Spleen (tissue), 13 donors: ENCODE measurements at places on chromosomes 12 and 14.

- DNase-seq: peak; percentile 40
Measured at GRCh38 chr12:53965281-53966084, 7.4 kb upstream of the HOXC11 start.

GRCh38 chr12:116416166-116416565, 138.7 kb upstream of the MED13L start:
- peak; percentile 24 for DNase-seq

- peak; percentile 92 for DNase-seq
Measured at GRCh38 chr14:60734465-60735242, at the start of gene MNAT1. TSS of gene MNAT1 (plus strand) at chr14:60734761. CDS start at chr14:60734863, 102 bp downstream.

GRCh38 chr12:24404086-24404815, 454.8 kb upstream of the SOX5 start:
- no peak for DNase-seq

- no peak for DNase-seq
Measured at GRCh38 chr14:35814371-35815005, 5.4 kb upstream of the RALGAPA1 start.

- peak; percentile 55 for DNase-seq
Measured at GRCh38 chr14:102226356-102227125, 78.4 kb downstream of the MOK start.

DNA sequence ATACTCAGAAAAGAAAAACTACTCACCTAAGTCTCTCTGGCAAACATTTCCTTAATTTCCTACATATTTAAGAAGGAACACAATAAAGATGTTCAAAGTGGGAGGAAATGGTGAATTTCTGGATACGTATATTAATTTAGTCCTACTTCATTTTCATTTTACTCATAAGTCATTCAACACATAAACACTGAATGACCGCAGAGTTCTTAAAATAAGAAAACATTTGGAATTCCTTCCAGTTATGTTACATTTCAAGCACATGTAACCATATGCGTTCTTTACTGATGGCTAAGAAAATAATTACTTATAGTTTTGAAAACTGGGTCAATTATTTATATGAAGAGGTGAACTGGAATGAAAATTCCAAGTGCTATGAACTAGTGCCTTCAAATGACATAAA, 409.3 kb downstream of the BCAT1 start:
- no peak for DNase-seq

GRCh38 chr14:85663667-85664066, 133.7 kb downstream of the FLRT2 start:
- no peak for DNase-seq

GRCh38 chr12:70721216-70721615, 84.0 kb upstream of the PTPRB start:
- DNase-seq: no peak

- no peak for DNase-seq
Measured at GRCh38 chr12:91777268-91777992, 368.2 kb downstream of the BTG1 start.

GRCh38 chr14:89955022-89955744, 544 bp upstream of the TDP1 start:
- DNase-seq: no peak

DNA sequence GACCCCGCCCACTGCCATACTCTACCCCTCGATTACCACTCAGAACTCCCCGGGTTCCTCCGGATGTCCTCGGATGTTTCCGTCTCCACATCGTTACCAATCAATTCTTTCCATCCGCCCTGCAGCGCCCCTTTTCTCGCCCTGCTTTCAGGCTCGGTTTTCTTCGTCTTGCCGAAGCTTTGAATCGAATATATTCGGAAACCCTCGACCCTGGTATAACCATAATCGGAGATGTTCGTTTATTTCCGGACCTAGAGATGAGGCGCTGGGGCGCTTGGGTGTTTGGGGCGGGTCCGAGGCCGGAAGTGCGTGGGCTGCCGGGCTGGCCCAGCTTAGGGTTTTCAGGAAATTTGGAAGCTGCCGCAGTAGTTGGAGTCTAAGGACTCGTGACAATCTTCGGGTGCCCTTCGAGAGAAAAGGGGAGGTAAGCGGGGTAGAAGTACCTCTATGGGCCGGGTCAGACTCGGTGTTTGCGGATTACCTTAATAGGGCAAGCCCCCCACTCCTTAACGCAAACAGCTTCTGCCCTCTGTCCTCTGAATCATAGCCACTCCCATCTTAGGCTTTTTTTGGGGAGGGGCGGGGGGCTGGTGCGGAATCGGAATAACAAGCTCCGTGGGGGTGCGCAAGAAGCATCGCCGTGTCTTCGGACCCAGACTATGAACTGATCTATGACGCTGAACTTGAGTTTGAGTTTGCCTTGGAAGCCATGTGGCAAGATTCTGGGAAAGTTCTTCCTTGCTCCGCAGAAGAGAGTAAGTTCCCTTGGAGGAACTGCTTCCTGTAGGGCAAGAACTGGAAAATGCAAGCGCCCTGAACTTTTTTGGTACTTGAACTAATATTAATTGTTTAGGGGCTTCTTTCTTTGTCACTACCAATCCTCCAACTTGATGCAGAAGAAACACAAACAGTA, at the start of gene C14orf119:
Gene C14orf119 (plus strand): TSS at position 310 of the 913 bp plus-strand sequence. CDS start 2,154 bp downstream, outside the sequence.
- peak; percentile 96 for DNase-seq

DNA sequence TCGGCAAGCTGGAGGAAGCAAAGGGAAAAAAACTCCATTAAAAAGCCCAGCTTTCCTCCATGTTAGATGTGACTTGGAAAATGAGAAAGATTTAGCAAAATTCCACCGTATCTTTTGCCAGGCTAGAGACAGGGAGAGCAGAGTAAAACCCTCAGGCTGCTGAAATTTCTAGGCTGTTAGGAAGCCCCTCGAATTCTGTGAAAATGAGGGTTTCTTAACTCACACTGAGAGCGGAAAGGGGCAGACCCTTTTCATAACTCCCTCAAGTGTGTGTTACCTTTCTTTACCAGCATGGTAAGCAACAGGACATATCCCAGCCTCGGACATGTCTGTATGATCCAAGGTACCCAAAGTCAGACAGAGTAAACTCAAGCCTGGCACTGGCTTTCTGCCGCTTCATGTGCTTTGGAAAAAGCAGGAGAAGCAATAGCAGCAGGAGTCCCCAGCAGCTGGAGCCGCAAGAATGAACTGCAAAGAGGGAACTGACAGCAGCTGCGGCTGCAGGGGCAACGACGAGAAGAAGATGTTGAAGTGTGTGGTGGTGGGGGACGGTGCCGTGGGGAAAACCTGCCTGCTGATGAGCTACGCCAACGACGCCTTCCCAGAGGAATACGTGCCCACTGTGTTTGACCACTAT, at the start of gene RHOJ:
Gene RHOJ (plus strand): TSS at position 37 of the 637 bp plus-strand sequence. CDS start 427 bp downstream, at position 464.
- DNase-seq: peak; percentile 66

DNA sequence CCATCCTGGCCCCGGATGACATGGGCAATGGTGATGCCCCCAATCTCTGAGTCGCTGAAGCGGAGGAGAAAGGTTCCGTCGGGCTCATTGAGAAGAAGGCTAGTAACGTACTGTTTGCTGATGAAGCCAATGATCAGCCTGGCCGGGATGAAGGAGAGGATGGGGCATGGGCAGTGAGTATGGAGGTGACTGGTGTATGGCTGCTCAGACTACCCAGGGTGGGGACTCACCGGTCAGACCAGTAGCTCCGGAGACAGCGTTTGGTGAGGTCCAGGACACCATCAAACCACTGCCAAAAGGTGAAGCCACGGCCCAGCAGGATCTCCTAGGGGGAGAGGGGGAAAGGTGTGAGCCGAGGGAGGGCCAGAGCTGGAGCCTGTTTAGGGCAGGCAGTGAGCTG, 10.9 kb downstream of the NAB2 start:
- DNase-seq: no peak

DNA sequence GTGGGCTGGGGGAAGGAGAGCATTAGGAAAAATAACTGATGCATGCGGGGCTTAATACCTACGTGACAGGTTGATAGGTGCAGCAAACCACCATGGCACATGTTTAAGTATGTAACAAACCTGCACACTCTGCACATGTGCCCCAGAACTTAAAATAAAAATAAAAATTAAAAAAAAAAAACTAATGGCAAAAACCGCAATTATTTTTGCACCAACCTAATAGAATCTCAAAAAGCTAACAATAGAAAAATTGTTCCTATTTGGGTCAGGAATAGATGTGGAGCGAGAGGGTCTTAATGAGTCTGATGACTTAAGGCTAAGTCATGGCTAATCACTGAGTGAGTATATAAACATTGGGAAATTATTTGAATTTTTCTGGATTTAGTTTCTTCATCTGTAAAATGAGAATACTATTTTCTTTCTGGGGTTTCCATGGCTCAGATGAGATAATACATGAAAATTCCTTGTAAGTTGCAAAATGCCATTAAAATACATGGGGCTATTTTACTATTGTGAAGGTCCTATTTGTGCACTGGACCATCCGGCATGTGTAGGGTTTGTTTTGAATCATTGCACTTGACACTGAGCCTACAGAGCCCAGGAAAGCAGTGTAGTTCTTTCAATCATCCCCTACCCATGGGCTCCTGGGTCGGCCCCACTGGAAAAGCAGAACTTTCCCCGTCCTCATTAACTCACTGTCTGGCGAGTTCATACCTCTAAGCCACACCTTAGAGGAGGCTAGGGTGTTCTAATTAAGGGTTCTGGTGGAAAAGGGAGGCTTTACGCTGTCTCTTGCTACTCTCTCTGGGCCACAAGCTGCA, 164.1 kb upstream of the NTF3 start:
- no peak for DNase-seq

DNA sequence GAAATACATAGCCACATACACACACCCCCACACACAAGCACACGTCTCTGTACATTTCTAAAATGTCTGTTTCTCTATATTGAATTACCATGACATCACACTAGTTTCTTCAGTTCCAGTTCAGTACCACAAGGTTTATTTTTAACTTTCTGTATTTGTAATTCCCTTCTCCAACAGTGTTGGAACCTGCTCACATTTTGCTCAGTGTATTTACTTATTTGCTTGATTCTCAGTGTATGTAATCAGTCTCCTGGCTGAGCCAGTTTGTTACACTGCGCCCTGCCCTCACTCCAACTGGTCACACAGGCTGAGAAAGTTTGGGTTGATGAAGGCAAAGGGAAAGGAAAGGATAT, 67.1 kb downstream of the MON2 start:
- no peak for DNase-seq

GRCh38 chr12:109987615-109988014, 8.6 kb downstream of the GIT2 start:
- no peak for DNase-seq

GRCh38 chr14:30417121-30417520, 141.8 kb upstream of the G2E3 start:
- no peak for DNase-seq

DNA sequence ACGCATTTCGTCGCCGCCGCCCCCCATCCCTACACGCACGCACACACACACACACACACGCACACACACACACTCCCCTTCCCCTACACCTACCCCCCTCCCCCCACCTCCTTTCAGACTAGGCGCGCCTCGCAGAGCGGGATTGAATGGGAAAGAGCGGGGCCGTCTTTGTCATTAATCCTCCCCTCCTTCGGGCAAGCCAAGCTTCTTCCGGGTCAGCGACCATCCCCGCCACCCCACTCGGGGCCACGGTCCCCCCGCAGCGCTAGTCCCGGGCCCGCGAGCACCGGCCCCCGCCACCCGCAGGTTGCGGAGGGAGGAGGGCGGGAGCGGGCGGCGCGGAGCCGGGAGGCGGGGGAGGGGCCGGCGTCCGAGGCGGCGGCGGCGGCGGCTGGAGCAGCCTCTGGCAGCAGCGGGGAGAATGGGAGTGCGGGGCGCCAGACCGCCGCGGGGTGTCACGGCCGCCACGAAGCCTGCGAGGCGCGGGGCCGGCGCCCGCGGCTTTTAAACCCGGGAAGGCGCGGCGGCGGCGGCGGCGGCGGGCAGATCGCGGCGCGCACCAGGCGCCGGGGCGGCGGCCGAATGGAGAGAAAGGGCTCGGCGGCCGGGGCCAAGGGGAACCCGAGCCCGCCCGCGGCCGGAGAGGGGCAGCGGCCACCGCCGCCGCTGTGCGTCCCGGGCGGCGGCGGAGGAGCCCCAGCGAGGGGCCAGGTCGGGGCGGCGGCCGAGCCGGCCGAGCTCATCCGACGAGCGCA, at the start of gene TTC9:
Gene TTC9 (plus strand): TSS at position 369 of the 755 bp plus-strand sequence. CDS start 214 bp downstream, at position 583.
- peak; percentile 89 for DNase-seq

GRCh38 chr12:97336900-97337751, 125.5 kb upstream of the RMST start:
- DNase-seq: no peak

- peak; percentile 90 for DNase-seq
Measured at GRCh38 chr12:122182887-122183587, at the start of gene LRRC43. TSS of gene LRRC43 (plus strand) at chr12:122183123. CDS start at chr12:122183145, 22 bp downstream.

- DNase-seq: no peak
Measured at GRCh38 chr12:15763328-15763727, 25.9 kb downstream of the EPS8 start.

GRCh38 chr14:99648027-99648784, 3.3 kb downstream of the HHIPL1 start:
- DNase-seq: no peak

DNA sequence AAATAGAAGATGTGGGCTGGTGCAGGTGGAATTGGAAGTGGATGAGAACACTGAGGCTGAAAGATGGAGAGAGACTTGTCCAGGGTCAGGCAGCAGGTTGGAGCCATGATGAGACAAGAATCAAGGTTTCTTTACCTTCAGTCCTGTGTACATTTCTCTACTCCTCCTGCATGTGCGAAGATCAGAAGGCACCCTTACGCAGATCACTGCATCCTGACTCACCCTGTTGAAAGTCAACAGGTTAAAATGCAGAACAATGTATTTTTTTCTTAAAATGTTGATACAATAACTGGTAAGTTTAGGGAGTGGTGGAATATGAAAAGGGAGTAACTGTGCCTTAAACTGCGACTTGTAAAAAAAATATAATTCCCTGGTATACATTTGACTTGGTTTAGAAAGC, 47.8 kb downstream of the TESPA1 start:
- DNase-seq: no peak

- no peak for DNase-seq
Measured at GRCh38 chr12:18224745-18225144, 36.6 kb upstream of the PIK3C2G start.

- DNase-seq: no peak
Measured at GRCh38 chr14:22651586-22651985, 7.4 kb upstream of the OR6J1 start.

DNA sequence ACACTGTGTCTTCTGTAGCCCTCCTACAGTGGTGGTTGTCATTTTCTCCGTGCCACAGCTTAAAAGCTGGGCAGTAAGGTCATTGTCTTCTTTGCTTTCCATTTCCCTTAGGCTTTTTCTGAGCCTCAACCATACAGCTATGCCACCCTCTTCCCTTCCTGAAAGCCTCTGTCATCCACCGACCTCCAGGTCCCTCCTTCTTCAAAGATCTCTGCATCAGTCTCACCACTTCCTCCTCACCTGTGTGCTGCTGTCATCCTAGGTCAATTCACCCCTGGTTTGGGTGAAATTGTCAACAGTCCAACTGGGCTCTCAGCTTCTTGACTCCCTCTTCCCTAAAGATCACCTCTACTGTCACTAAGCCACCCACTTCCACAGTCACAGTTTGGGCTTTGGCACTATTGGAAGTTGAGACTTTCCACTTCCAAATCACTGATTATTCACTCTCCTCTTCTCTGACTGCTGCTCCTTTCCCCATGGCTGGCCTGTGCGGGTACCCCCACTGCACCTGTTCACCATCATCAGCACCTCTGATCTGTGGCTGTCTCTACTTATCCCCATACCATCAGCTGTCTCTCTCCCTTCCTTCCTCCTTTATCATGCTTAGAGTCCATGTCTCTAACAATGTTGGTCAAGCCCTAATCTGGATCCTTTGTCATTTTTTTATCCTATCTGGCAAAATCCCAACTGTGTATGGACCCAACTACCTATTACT, 15.5 kb upstream of the TSPAN9 start:
- DNase-seq: peak; percentile 1
